ENCODE measurements at places on chromosomes 3 and 15. TPM values are rescaled to one million over a fixed set of nuclear protein-coding genes. Genes with fewer than 3 reads are reported as not detected.

GRCh38 chr15:33309602-33310276, 1.0 kb upstream of the RYR3 start:
- DNase-seq = no peak

DNA sequence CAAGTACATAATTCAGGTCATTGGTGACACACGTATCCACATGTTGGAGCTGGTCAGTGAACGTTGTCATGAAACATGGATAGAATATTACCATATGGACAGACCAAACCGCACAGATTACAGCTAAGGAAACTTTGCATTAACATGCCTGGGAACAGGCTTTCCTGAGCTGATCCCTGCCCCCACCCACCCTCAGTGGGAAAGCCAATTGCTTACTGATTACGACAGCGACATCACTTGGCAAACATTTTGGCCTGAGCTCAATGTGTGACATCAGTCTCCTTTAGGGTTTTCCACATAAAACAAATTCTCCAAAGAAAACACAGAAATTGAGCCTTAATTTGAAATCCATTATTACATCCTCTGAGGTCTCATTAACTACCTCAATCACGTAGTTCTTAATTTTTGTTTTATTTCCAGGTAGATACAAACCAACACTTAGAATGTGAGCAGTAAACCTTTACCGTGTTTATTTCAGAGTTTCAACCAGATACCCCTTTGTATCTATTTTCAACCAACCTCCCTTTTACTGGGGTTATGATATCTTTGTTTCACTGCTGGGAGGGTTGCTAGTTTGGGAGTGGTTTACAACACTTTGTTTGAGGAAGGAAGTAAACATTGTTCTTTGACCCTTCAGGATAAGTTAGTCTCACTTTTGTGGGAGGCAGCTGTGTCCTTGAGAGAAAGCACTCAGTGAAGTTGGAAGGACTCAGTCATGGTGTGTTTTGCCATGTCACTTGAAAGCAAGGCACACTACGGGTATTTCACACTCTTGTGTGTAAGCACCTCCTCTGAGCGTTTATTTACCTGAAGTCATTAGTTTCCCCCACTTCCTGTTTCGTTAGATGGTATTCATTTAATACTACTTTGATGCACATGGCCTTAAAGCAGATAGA, 103.1 kb downstream of the CMSS1 start:
- no peak for DNase-seq

GRCh38 chr3:153970741-153971347, 150.3 kb upstream of the ARHGEF26 start:
- no peak for DNase-seq

DNA sequence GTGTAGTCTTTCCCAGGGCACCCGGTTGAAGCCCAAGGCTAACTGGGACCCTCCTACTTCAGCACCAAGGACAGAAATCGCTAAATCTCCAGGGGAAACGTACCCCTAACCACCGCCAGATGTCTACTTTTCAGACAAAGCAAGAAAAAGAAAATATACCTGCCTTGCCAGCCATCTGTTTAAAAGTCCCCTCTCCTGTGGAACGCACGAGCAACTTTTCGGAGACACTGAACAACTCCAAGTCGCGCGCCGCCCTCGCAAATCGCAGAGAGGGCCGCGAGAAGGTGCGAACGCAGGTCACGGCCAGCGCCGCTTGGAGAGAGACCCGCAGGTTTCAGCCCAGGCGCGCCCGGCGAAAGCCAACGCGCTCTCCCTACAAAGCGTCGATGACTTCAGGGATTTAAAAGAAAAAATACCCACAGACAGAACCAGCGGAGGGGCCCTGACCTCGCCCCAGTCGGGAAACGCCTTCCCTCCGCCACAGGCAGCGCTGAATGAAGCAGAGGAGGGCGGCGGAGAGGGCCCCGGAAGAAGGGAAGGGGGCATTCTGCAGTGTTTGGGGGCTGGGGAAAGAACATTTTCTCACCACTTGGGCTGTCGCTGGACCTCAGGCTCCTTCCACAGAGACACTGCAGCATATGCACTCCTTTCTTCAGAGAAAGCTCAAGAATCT, 213.1 kb downstream of the FGF12 start:
- no peak for DNase-seq

Gene CSPG4
- 0.32 TPM for total RNA-seq

Gene ACSBG1
- not detected for total RNA-seq

Gene IFT57
- 40.5 TPM for total RNA-seq

Data from SJSA1 (cell line).